ENCODE measurements at places on chromosomes 1 and 21. TPM values are rescaled to one million over a fixed set of nuclear protein-coding genes. Genes with fewer than 3 reads are reported as not detected.

LEPROT gene
- polyA plus RNA-seq: 27.2 TPM

TSACC gene
- polyA plus RNA-seq: 5.0 TPM

SRGAP2B gene
- 6.1 TPM for polyA plus RNA-seq

S100A5 gene
- polyA plus RNA-seq: not detected

LIX1L gene
- polyA plus RNA-seq: 3.8 TPM

FMN2 gene
- polyA plus RNA-seq: 0.31 TPM

IER5 gene
- 3.5 TPM for polyA plus RNA-seq

SLC30A10 gene
- polyA plus RNA-seq: 0.23 TPM

CR1 gene
- 0.14 TPM for polyA plus RNA-seq

UFC1 gene
- 60.2 TPM for polyA plus RNA-seq

SAMD13 gene
- 0.66 TPM for polyA plus RNA-seq

ZNF683 gene
- not detected for polyA plus RNA-seq

F3 gene
- 2.6 TPM for polyA plus RNA-seq

BRWD1 gene
- 9.3 TPM for polyA plus RNA-seq

CD2 gene
- polyA plus RNA-seq: not detected

KDF1 gene
- polyA plus RNA-seq: 44.3 TPM

REN gene
- polyA plus RNA-seq: 0.05 TPM

PAX7 gene
- not detected for polyA plus RNA-seq

NEGR1 gene
- polyA plus RNA-seq: 0.31 TPM

KCNT2 gene
- 2.3 TPM for polyA plus RNA-seq

OR10J4 gene
- not detected for polyA plus RNA-seq

NBPF6 gene
- not detected for polyA plus RNA-seq

RAB25 gene
- polyA plus RNA-seq: 117 TPM

PBX1 gene
- polyA plus RNA-seq: 80.1 TPM

MRPL9 gene
- 74.9 TPM for polyA plus RNA-seq

RHOU gene
- 3.0 TPM for polyA plus RNA-seq

STIL gene
- 13.6 TPM for polyA plus RNA-seq

DEPDC1 gene
- polyA plus RNA-seq: 5.5 TPM

KRTAP21-2 gene
- not detected for polyA plus RNA-seq

TNFSF4 gene
- polyA plus RNA-seq: 0.31 TPM

DNAJC6 gene
- 1.6 TPM for polyA plus RNA-seq

CFHR1 gene
- polyA plus RNA-seq: not detected

C1orf94 gene
- polyA plus RNA-seq: 14.3 TPM

DLGAP3 gene
- 6.7 TPM for polyA plus RNA-seq

SH2D5 gene
- 16.7 TPM for polyA plus RNA-seq

GBP6 gene
- polyA plus RNA-seq: not detected

RUNX3 gene
- polyA plus RNA-seq: 0.62 TPM

ANKRD65 gene
- 2.0 TPM for polyA plus RNA-seq

TNFRSF8 gene
- 23.2 TPM for polyA plus RNA-seq

PIK3CD gene
- 20.6 TPM for polyA plus RNA-seq

C1QB gene
- polyA plus RNA-seq: not detected

NAV1 gene
- polyA plus RNA-seq: 9.9 TPM

CYP4Z1 gene
- polyA plus RNA-seq: not detected

OLIG2 gene
- 0.93 TPM for polyA plus RNA-seq

FCRL5 gene
- polyA plus RNA-seq: 2.6 TPM

CLCA1 gene
- polyA plus RNA-seq: not detected

COL6A1 gene
- polyA plus RNA-seq: 212 TPM

GPR25 gene
- not detected for polyA plus RNA-seq

KCNJ15 gene
- under 0.01 TPM for polyA plus RNA-seq

PGLYRP3 gene
- not detected for polyA plus RNA-seq

OR2T12 gene
- polyA plus RNA-seq: not detected

CACNA1S gene
- polyA plus RNA-seq: 0.06 TPM

KRTAP6-1 gene
- polyA plus RNA-seq: not detected

CA6 gene
- polyA plus RNA-seq: not detected

GBP7 gene
- polyA plus RNA-seq: not detected

TRIM67 gene
- polyA plus RNA-seq: not detected

LCE2B gene
- not detected for polyA plus RNA-seq

VTCN1 gene
- polyA plus RNA-seq: 0.32 TPM

UTS2 gene
- polyA plus RNA-seq: not detected

Data from H1 (cell line).